Pulmonary artery endothelial cell (primary cell): ENCODE measurements at places on chromosomes 7 and 10. TPM values are rescaled to one million over a fixed set of nuclear protein-coding genes. Genes with fewer than 3 reads are reported as not detected.

- no peak for DNase-seq
These were observed 119.9 kb downstream of the SLC16A9 start for GRCh38 chr10:59589796-59590195.

- no peak for DNase-seq
These were observed 25.3 kb upstream of the FOXL3 start for GRCh38 chr7:264541-265191.

GRCh38 chr10:33660329-33660728 lies 325.9 kb upstream of the NRP1 start:
- DNase-seq = no peak

- no peak for DNase-seq
These were observed 617.2 kb downstream of the GRM8 start for GRCh38 chr7:126635545-126635944.

- DNase-seq = no peak
These were observed 2.0 kb upstream of the ARPC1B start for GRCh38 chr7:99372275-99373090.

PTF1A gene
- not detected in 2 replicates for total RNA-seq

DNA sequence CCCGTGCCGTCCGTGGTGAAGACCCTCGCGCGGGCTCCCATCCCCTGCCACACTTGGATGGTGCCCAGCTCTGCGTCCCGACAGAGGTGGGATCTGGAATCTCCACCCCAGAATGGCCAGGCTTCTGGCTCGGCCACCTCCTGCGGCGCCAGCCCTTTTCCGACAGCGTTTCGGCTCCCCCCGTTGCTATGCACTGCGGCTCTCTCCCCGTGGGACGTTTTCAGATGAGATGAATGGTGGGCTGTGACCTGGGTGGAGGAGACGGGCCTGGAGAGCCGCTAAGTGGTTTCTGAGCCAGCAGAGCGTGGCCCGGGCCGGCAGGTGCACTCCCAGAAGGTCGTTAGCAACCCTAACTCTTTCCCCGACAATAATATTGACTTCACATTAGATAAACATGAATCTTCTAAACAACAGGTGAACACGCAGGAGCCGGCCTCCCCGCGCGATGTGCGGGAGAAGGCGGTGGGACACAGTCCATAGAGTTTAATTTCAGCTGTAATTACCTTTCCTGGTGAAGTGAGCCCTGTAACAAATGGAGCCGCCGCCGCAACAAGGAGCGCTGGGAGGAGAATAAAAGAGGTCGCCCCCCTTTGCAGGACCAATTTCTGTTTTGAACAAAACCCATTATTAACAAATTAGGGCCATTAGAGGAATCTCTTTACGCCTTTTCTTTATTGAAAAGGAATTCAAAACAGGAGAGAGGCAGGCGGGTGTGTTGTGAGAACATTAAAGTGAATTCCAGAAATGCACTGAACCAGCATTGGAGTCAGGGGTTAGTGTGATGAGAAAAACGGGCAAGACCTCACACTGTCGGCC lies 294.3 kb upstream of the PFKP start:
- no peak for DNase-seq

WDR11 gene
- 92.9 and 107 TPM in 2 replicates for total RNA-seq

DNA sequence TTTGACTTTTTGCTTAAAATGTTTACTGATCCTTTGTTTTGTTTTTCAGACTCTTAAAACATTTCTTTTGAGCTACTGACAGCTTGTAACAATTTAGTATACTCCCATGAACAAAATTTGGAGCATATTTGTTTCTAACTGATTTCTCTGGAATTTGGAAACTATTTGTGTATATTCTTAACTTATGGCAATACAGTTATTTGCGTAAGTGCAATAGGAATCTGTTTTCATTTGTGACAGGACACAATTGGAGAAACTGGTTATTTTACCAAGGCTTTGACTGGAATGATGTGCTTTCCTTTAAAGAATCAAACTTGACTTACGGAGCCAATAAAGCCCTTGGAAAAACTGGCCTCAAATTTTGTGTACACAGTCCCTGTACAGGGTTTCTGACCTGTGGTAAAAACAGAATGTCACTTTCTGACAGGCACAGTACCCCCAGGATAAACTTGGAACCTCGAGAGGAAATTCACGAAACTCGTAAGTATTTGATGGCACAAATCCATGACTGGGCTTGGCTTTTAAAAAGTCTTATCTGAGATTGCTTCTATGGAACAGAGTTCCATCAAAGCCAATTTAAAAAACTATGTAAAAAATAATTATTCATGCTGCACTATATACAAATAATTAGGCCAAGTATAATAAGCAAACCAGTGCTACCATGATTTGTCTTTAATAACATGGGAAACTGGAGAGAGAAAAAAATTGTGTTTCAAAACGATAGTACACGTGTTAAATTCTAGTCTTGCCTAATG lies 70.4 kb downstream of the ST8SIA6 start:
- DNase-seq = no peak

HOXA1 gene
- 0.33 and 1.0 TPM in 2 replicates for total RNA-seq

CARD11 gene
- 18.4 and 18.5 TPM in 2 replicates for total RNA-seq

DNA sequence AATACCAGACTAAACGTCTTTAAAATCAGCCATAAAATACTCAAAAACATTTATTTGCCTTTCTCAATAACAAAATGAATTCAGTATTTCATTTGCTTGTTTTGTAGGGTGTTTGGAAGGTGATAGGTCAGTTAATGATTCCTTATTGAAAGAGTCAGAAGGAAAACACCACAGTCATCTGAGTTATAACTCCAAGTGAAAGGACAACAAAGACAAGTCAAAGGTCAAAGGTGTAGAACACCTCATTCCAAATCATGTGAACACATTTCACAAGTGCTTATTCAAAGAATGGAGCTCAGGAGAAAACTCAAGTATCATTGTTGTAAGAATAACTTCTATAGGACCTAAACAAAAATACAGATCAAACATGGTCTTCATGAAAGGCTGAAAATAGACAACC lies 318.6 kb upstream of the PHF14 start:
- DNase-seq = no peak

DNA sequence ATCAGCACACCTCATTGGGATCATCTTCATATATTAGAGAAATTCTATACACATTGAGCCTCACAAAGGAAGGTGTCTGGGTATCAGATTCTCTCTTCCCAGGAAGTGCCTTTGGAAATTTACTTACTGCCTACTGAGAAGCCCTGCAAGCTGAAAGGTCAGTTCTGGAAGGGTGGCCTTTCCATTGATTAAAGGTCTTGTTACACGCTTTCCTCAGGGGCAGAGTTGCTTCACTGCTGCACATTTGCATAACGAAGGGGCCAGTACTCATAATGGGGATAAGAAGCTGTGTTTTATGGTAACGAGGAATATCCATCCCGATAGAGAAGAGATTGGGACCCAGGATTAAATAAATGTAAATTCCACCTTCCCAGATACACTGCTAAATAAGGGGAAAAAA lies 19.4 kb upstream of the IL15RA start:
- no peak for DNase-seq

ZMYND11 gene
- 53.2 and 59.6 TPM in 2 replicates for total RNA-seq
